Umbilical cord (tissue), 2 donors: ENCODE measurements at places on chromosomes 6 and 20. TPM values are rescaled to one million over a fixed set of nuclear protein-coding genes. Genes with fewer than 3 reads are reported as not detected.

GRCh38 chr20:8190043-8190880 lies 58.2 kb downstream of the PLCB1 start:
- no peak for DNase-seq

GRCh38 chr20:49037962-49038387 lies 8.1 kb upstream of the CSE1L start:
- DNase-seq = no peak

Gene DEFB112
- not detected for total RNA-seq

DNA sequence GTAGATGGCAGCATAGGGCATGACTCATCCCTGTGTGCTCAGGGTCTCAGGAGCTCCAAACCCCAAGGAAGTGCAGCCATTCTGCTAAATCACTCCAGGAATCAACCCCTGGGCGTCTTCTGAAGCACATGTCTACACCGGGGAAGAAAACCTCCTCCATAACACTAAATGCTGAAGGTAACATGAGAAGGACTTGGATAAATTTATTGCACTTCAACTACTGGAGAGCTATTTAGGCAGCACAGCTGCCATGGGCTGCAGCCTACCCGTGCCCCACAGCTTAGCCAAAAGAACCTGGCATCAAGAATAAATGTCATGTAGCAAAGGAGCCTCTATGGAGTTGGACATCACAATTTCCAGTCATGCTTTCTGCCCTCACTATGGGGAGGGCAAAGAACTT lies 152.4 kb upstream of the PROKR2 start:
- no peak for DNase-seq

GRCh38 chr6:52995913-52996645 lies 995 bp upstream of the GSTA4 start:
- DNase-seq = peak; percentile 77

Gene GDAP1L1
- 0.24 TPM for total RNA-seq

Gene GTSF1L
- total RNA-seq = not detected

GRCh38 chr6:2940010-2940850 lies 31.1 kb downstream of the SERPINB6 start:
- no peak for DNase-seq

Gene CST3
- 92.7 TPM for total RNA-seq

Gene IMPG1
- total RNA-seq = 1.2 TPM

GRCh38 chr20:35731469-35731788 lies 10.6 kb downstream of the RBM39 start:
- no peak for DNase-seq

DNA sequence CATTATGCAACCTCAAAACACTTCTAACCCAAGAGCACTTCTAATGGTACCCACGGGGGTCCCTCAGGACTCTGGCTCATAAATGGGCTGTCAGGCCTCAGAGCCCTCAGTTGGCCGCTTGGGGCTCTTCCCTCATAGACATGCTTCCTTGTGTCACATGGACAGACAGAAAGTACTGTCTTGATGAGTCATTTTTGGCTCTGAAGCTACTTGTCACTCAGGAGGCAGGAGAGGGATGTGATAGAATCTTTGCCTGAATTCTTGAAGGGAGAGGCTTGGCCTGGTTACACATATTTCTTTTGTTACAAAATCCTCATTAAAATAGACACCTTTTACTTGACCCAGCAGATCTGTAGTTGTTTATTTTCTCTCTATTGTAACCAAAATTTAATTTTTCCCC lies 15.1 kb upstream of the EDN1 start:
- DNase-seq = no peak

Gene HLA-DQA2
- not detected for total RNA-seq

Gene LRP11
- total RNA-seq = 21.7 TPM

DNA sequence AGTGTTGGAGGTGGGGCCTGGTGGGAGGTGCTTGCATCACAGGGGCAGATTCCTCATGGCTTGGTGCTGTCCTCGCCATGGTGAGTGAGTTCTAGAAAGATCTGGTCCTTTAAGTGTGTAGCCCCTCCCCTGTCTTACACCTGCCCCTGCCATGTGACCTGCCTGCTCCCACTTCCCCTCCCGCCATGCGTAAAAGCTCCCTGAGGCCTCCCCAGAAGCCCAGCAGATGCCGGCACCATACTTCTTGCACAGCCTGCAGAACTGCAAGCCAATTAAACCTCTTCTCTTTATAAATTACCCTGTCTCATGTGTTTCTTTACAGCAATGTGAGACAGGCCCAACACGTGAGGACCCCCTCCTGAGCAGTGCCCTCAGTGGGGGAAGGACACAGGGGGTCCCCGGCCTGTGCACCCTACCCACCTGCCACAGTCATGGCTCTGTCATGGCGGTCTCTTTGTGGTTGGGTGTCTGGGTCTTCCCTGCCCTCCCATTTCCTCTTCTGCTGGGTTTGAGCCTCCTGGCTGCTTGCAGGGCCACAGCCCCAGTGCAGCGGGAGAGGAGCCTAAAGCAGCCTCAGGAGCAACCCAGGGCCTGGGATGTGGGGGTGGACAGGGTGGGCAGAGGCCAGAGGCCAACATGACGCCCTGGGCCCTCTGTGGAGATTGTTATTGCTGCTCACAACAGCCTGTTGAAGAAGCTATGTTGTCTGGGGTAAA lies 87.2 kb upstream of the QKI start:
- no peak for DNase-seq

GRCh38 chr6:41334482-41335040 lies 847 bp upstream of the NCR2 start:
- no peak for DNase-seq

- DNase-seq = no peak
Observed at GRCh38 chr6:93165850-93166430, 253.4 kb downstream of the EPHA7 start.

Gene ADTRP
- total RNA-seq = 2.2 TPM

- no peak for DNase-seq
Observed at GRCh38 chr20:21640556-21640955, 64.9 kb upstream of the PAX1 start.

DNA sequence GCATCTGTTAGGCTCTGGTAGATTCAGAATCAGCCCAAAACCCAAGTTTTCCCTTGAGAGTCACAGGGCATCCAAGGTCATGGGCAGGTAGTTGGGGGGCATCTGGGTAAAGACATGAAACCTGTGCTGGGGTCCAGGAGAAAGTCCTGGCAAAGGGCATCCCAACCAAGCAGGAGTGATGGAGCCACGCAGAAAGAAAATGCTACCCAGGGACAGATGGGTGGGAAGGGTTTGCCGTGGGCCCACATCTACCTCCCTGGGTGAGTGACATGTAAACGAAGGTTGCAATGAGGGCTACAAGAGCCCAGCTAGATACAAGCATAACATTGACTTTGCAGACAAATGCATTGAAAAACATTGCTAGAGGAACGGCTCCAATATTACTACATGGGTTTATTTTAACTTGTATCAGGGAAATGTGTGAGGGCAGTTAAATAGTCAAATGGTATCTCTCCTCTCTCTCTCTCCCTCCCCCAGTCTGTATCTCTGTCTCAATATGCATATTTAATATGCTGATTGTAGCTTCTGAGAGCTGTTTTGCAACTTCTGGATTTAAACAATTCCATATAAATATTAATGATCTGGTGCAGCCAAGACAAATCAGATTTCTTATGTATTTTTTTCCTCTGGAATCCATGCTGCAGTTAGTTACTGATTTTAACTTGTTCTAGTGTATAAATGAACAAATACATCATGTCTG lies 135.7 kb downstream of the SYNDIG1 start:
- DNase-seq = no peak

GRCh38 chr20:25249198-25249931 lies 1.5 kb downstream of the PYGB start:
- no peak for DNase-seq

DNA sequence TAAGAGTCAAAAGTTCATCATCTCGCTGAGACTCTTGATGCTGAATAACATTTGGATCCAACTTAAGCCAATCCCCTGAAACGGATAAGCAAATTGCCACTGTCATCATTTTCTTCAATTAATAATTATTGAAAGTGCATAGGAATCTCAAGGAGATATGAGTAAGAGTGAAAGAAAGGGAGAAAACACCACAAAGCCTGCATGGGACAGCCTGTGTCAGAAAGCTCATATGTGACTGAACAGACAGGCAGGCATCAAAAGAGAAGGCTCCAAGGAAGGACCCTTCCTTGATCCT lies 13.3 kb downstream of the ATXN1 start:
- DNase-seq = no peak
